ENCODE measurements at places on chromosomes 7 and 10.

GRCh38 chr10:120984221-120984620 lies 133.1 kb downstream of the WDR11 start:
- DNase-seq = no peak

GRCh38 chr7:13802651-13803050 lies 186.8 kb downstream of the ETV1 start:
- DNase-seq = no peak

DNA sequence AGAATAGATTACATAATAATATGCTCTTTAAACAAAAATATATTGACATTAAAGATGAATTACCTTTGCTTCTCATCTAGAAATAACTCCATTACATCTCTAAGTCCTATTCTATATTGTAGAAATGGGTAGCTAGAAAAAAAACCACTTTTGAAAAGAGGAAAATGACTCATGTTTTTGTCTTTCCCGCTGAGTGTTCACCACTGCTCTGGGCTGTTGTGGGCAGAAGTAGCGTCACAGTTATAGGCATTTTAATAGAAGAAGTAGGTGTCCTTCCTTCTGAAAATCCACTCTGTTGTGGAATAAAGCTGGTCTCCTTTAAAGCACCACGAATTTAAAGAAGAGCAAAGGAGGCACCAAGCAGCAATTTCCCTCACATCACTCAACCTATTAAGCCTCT lies 117.6 kb upstream of the NFE2L3 start:
- no peak for DNase-seq

GRCh38 chr10:4241724-4242345 lies 456.8 kb upstream of the KLF6 start:
- no peak for DNase-seq

- DNase-seq = no peak
Observed at GRCh38 chr7:72028267-72028666, 383.9 kb downstream of the CALN1 start.

DNA sequence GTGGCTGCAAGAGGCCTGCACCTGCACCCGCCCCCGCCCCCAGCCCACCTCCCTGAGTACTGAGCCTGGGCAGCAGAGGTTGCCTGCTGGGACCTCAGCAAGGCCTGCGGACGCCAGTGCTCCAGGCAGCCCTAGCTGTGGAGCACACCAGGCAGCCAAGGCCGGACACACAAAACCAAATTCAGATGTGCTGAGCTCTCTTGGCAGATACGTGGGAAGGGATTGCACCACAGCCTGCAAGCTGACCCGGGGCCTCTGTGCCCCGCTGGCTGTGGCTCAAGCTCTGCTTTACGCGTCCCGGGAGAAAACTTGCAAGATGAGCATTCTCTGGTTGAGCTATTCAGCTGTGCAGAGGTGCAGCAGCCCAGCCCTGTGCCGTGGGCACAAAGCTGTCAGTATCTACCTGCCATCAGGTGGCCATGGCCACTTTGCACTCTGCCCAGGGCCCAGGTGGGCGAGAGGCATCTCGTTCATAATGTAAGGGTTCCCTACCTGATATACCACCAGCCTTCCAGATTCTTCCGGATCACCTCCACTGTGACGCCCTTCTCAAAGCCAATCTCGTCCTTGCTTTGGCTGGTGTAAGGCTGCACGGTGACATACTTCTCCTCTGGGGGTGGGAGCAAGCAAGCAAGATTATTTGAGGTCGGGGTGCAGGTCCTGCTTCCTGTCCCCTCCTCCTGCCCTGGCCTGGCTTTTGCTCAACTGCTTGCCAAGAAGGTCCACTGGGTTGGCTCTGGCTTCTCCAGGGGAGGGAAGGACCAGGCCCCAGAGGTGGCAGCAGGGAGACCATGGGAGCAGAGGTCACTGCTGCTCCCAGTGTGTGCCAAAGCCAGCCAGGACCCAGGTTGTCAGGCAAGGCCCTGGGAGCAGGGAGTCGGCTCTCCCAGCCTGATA lies 123.4 kb downstream of the NEURL1 start:
- no peak for DNase-seq

GRCh38 chr7:48091506-48092433 lies 2.7 kb downstream of the UPP1 start:
- no peak for DNase-seq

Data from BE2C (cell line).